ENCODE measurements at places on chromosomes 7 and 10.

DNA sequence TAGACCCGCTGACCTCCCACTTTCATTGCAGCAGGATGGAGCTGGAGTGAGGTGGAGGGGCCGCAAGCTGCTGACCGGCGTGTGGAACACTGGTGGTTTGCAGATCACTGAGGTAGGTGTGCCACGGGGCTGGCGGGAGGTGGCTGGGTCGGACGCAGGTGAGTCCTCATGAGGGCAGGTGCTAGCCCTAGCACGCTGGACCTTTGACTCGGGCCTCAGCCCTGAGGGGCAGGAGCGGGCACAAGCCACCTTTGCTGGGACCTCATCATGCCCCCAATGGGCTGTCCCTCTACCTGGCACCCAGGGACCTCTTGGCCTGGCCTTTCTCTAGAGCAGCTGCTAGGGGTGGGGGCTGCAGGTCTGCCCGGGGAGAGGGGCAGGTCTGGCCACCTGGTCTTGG is 93.3 kb downstream of the ZMIZ1 start:
- DNase-seq = no peak

- no peak for DNase-seq
Observed at GRCh38 chr7:77282897-77283296, 83.3 kb upstream of the FGL2 start.

DNA sequence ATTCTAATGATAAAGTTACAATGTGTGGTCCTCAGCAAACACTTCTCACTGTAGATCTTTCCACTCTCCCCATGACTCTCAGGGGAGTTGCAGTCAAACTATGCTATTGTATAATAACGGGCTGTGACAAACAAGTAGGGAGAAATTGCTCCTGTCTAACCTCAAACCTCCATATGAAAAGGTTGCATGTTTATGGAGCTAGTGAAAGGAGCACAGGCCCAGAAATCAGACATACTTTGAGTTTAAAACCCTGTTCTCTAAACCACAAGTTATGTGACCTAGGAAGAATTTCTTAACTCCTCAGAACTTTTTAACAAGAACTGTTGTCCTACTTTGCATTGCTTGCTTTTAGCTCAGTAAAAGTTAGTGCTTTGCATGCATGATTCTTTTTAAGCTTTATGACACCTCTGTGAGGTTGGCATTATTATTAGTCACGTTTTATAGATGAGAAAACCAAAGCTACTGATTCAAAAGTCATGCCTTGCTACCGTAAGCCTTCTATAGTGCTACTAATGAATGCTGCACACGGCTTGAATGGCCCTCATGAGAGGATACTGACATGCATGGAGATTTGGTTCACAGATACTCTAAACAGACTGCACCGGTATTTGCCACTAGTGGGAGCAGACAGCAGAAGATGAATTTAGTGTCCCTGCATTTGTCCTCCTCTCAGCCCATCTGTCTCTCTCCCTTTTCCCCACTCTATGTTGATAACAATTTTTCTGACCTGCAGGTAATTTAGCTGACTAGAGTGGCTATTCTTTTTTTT is 129.5 kb upstream of the PCGF5 start:
- DNase-seq = peak; percentile 1

- no peak for DNase-seq
Observed at GRCh38 chr7:14480281-14480680, 422.3 kb downstream of the DGKB start.

DNA sequence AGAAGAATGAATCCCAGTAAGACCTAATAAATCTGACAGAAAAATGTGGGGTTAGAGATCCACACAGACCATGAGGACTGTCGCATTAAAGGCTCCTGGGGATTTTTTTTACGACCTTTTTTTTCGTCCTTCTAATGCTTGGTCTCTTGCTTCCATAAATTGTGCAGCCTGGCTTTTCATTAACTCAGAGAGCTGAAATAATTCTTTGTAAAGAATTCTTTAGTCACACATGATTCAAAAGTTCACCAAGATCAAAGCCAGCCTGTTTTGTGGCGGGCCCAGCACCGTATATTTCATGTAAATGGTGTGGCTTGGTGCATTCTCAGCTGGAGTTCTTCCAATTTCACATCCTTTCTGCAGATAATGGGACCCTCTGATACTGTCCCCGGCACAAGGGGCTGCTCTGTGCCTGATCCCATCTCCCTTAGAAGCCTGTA is 206.6 kb upstream of the BMPER start:
- no peak for DNase-seq

GRCh38 chr7:77428777-77429231 is 12.7 kb upstream of the GSAP start:
- DNase-seq = no peak

DNA sequence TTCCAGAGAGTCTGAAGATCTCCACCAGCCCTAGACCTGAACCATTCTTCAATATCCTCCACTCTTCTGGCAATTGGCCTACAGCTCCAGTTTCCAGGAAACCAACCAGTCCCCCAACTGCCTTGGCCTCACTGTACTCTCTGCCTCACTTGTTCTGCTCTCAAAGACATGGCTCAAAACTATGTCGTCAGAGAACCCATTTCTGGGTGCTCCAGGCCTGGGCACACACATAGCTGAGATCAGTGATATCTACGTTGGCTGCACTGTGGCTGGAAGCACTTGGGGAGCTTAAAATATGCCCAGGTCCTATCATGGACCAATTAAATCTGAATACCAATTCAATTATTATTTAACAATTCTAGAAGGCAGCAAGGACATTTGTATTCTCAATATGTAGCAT is 93.1 kb downstream of the COBL start:
- no peak for DNase-seq

GRCh38 chr7:54615-55014 is 137.8 kb upstream of the FAM20C start:
- DNase-seq = no peak

DNA sequence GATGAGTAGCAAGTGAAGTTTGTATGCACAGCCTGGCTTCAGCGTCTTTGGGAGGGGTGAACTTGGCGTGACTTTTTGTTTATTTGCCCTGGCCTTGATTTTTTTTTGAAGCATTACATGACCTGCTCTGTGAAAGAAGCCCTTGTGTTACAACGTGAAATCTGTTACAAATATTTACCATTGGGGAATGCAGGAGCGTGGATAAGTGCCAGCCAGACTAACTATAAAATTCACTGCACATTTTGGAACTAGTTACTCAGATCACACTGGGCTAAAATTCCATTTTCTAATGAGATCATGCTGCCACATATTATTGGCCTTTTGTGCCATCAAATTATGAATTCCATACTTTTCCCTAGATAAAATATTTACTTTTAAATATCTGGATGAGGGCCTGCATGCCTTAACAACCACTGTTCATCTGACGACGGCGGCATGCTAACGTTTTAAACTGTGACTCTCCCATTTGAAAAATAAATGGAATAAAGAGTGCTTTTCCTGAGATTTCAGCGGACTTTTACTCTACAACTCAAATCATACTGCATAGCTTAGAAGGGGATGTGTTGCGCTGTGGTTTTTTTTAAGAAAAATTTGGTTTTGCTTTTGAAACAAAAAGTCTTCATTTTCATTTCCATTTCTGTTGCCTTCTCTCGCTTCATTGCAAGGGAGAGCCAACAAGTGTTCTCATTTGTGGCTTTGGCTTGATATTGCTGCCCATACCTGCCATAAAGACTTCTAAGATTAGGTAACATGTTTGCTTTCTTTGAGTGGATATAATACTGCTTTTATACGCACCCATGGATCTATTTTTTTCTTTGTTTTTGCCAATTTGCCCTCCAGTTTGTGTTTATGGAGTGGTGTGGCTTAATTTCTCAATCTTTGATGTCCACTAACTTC is 352.2 kb downstream of the TFEC start:
- DNase-seq = no peak

DNA sequence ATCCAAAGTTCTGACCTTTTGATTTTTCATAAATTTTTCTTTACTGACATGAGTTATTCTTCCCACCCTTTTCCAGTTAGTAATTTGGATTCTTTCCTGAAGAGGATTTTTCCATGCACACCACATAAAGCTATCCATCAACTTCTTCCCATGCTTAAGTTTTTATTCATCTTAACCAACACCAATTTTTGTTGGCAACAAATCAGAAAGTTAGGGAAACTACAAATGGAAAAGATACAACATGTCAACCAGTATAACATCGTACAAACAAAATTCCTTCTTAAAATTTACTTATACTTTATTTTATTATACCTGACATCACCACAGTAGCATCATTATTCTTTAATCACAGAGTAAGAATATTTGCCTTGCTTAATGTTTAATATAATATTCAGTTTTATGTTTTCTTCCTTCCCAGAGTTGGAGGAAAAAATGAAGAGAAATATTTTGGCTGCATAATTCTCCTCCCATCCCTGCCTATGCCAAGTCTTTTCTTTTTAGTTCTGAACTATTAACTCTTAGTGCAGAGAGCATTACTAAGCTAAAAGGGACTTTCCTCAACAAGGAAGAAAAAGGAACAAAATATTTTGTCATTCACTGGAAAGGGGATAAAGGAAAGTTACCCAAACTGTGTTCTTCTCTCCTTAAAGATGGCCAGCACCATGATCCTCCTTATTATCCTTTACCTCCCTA is 67.5 kb upstream of the MEOX2 start:
- no peak for DNase-seq

- DNase-seq = peak; percentile 86
Observed at GRCh38 chr7:87599336-87599735, 1.3 kb downstream of the ABCB1 start.

DNA sequence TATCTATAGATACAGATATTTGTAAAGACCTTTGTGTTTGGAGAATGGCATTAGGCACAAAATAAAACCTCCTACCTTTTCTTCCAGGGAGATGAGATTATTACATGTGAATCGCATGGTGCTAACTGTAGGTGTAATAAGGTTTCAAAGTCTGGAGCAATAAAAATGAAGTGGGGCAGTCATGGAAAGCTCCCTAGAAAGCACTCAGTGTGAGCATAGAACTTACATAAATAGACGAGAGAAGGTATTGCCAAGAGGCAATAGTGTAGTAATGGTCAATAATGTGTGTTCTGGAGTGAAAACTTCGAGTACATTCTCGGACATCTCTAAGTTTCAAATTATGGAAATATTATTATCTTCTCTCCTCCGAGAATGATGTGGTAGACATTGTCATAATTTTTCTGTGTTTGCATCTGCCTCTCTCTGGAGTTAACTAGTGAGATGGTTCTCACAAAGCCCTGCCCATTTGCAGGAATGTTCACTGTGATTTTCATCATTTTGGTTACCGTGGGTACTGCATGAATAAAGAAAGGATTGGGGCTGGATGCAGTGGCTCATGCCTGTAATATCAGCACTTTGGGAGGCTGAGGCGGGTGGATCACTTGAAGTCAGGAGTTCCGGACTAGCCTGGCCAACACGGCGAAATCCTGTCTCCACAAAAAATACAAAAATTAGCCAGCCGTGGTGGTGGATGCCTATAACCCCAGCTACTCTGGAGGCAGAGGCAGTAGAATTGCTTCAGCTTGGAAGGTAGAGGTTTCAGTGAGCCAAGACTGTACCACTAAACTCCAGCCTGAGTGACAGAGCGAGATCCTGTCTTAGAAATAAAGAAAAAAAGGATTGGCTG is 10.6 kb downstream of the VIM start:
- DNase-seq = no peak

GRCh38 chr7:76267107-76267893 is 35.2 kb upstream of the HSPB1 start:
- no peak for DNase-seq

GRCh38 chr10:5457741-5458140 is 41.6 kb downstream of the CALML5 start:
- DNase-seq = no peak

- DNase-seq = no peak
Observed at GRCh38 chr10:124170631-124171030, 77.2 kb upstream of the CHST15 start.

DNA sequence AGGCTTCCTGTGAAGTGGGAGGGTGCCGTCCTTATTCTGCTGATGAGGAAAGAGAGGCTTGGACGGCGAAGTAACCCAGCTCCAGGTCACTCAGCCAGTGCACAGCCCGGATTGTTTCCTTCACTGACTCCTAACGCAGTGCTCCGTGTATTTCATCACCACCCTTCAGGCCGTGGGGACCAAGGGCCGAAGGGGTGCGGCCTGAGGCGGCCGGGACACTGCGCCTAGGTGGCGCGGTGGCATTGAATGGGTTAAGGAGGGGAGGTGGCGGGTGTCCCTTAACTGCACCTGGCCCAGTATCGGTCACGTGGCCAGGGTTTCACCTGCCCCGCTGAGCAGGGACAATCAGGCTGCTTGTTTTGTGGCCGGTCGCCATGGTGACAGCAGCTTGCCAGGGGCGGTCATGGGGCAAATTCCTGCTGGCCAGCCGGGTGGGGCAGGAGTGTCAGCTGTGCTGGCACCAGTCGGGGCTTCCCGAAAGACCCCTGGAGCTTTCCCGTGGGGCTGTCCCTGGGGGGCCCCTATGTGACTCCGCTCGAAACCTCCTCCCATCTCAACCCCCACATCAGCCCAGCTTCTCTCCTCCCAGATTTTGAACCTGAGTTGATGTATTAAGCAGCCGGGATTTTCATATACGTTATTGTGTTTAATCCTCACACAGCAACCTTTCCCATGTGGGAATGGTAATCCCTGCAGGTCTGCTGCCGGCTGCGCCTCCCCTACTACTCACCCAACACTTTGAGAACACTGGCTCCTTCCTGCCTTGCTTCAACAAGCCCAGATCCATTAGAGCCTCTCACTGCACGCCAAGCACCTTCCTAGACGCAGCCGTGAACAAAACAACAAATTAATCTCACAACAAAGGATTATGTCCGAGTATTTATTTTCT is 4.4 kb upstream of the ABHD11 start:
- DNase-seq = no peak

GRCh38 chr7:11208883-11209465 is 235.3 kb downstream of the PHF14 start:
- DNase-seq = no peak

GRCh38 chr7:93799750-93800357 is 90.7 kb downstream of the TFPI2 start:
- no peak for DNase-seq

DNA sequence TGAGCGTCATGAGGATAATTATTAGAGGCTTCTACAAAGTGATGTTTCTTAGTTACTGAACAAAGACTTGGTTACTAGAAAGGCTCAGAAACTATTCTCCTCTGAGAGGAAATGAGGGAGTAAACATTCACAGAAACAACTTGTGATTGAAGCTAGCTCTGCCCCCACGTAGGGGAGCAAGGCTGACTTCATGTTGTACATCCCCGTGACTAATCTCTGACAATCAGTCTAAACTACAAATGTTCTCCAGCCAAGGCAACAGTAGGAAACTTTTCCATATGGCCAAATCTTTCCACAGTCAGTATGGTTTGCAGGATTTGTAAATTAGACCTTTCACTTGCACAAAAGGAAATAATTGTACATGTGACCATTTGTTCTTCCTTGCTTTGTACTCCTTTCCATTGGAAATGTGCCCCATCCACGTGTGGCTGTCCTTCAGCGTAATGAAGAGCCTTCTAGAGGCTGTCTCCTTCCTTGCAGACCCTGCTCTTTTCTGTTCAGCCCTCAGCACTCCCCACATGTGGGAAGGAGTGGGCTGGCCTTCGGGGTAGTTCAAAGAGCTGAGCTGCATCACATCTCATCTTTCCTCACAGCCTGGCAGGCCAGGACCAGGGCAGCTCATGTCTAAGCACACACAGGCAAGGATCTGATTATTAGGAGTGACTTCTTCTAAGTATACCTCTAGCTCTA is 93.5 kb downstream of the PCGF5 start:
- DNase-seq = no peak

Measured in AML-193 (cell line).